ENCODE measurements at places on chromosomes 7 and 10.

- H3K27ac ChIP-seq, result no peak overlapping the region
- H3K4me1 ChIP-seq, result no peaks in the 10 kb centered on the region
- H3K4me3 ChIP-seq, result no peak overlapping the region
- H3K36me3 ChIP-seq, result no peaks in the 10 kb centered on the region
Observed at GRCh38 chr10:79189181-79189580, 120.4 kb downstream of the ZMIZ1 start.

DNA sequence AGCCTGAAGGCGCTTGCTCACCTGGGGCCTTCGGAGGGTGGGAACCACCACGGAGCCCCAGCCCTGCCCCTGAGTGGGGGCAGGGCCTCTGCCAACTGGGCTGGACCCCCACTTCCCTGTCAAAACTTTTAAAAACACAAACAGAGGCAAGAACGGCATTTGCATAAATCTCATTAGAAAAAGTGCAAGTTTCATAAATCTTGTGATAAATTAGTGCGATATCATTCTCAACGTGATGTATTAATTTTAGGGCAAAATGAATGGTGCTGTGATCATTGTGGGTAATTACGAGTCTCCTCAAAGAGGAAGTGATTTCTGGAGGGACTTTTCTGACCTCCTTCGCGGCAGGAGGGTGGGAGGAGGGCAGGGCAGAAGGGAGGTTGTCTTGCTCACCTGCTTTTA, 98.3 kb downstream of the CDH23 start:
- no peaks in the 10 kb centered on the region for H3K36me3 ChIP-seq
- H3K4me1 ChIP-seq, result no peaks in the 10 kb centered on the region
- no peak overlapping the region for H3K27ac ChIP-seq
- no peak overlapping the region for H3K4me3 ChIP-seq
- no peak for DNase-seq

- no peak overlapping the region for H3K27ac ChIP-seq
- H3K4me1 ChIP-seq, result no peaks in the 10 kb centered on the region
- no peaks in the 10 kb centered on the region for H3K36me3 ChIP-seq
Observed at GRCh38 chr7:99766484-99767099, 17.4 kb downstream of the CYP3A4 start.

GRCh38 chr7:101906291-101907240, 89.1 kb downstream of the CUX1 start:
- no peak for DNase-seq
- no peak overlapping the region for H3K4me3 ChIP-seq
- H3K36me3 ChIP-seq, result no peaks in the 10 kb centered on the region
- no peaks in the 10 kb centered on the region for H3K4me1 ChIP-seq
- no peaks in the 10 kb centered on the region for H3K27me3 ChIP-seq
- H3K27ac ChIP-seq, result no peak overlapping the region

DNA sequence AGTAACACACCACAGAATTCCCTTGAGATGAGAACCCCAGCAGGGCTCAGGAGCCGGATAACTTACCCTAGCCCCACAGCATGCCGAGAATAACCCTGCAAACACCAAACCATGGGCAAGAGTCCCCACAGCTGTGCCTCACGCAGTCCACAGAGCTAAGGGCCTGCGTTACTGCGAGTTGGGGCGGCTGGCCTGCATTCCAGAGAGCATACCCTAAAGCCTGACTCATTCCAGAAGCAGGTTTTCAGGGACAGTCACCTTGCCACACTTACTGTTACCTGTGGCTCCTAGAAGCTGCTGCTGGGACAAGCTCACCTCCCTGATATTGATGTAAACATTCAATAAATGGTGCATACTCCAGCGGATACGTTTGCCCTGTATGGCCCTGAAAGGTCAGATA, 18.6 kb downstream of the FGFR2 start:
- no peak overlapping the region for H3K4me3 ChIP-seq
- no peaks in the 10 kb centered on the region for H3K36me3 ChIP-seq
- DNase-seq, result no peak
- no peaks in the 10 kb centered on the region for H3K4me1 ChIP-seq

- H3K4me1 ChIP-seq, result peaks cover 10% of the 10 kb centered on the region
- H3K36me3 ChIP-seq, result no peaks in the 10 kb centered on the region
- no peak overlapping the region for H3K27ac ChIP-seq
- H3K27me3 ChIP-seq, result no peaks in the 10 kb centered on the region
- no peak overlapping the region for H3K4me3 ChIP-seq
Observed at GRCh38 chr10:98344589-98345038, 70.4 kb downstream of the PYROXD2 start.

GRCh38 chr10:43160046-43160920, 22.0 kb downstream of the CSGALNACT2 start:
- H3K27ac ChIP-seq, result no peak overlapping the region
- DNase-seq, result no peak
- no peak overlapping the region for H3K4me3 ChIP-seq
- H3K27me3 ChIP-seq, result no peaks in the 10 kb centered on the region
- peaks cover 8% of the 10 kb centered on the region for H3K4me1 ChIP-seq

DNA sequence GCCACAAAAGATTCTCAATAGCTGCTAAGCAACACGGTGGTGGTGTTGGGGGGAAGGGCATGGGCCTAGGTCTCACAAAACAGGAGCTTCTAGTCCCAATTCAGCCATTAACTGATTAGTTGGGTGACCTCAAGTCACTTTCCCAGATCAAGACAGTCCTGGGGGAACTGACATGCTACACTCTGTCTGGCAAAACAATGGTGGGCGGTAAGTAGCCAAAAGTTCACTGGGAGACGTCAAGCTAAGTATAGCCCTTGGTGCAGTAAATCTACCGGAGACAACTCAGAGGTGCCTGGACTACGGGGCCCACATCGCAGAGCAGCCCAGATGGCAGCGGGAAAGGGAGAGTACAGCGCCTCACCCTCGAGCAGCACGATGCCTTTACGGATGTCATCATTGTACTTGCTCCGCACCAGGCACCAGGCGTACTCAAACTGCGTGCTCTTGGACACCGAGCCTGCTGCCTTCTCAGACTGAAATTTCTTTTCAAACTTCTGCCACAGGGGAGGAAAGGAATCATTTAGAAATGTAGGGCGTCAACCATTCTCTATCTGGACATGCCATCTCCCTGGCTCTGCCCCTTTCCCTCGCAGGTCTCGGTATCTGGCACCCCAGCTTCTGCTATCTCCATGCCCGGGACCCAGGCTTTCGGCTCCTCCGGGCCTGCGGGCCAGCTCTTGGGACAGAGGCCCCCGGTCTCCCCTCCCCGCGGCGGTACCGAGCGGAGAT, 1.1 kb downstream of the FIS1 start:
- peak overlapping the region; percentile 92 for H3K27ac ChIP-seq
- H3K27me3 ChIP-seq, result no peaks in the 10 kb centered on the region
- H3K4me1 ChIP-seq, result peaks cover 26% of the 10 kb centered on the region
- H3K4me3 ChIP-seq, result peak overlapping the region; percentile 87
- peaks cover 35% of the 10 kb centered on the region for H3K36me3 ChIP-seq

Measured in CD4-positive, alpha-beta T cell (primary cell).